ENCODE measurements at places on chromosomes 16 and 17.
A peak's percentile ranks its signal among the peaks of the same experiment; 100 is the strongest.

DNA sequence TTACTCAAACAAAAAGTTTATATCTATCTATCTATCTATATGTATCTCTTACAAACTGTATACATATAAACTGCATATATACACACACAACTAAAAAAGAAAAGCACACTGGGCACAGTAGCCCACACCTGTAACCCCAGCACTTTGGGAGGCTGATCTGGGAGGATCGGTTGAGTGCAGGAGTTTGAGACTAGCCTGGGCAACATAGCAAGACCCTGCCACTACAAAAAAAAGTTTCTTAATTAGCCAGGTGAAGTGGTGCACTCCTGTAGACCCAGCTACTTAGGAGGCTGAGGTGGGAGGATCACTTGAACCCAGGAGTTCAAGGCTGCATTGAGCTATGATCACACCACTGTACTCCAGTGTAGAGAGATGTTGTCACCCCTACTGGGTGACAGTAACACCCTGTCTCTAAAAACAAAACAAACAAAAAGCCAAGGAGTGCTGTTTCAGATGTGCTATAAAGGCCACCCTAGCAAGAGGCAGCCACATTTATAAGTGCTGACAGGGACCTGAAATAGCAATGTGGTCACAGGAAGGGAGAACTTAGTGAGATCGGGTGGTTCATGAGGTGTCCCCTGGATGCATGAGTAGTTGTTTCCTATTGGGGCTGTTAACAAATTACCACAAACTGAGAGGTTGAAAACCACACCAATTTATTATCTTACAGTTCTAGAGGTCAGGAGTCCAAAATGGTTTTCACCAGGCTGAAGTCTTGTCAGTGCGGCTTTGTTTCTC is 4.8 kb downstream of the CD2BP2 start:
- no peak for DNase-seq

DNA sequence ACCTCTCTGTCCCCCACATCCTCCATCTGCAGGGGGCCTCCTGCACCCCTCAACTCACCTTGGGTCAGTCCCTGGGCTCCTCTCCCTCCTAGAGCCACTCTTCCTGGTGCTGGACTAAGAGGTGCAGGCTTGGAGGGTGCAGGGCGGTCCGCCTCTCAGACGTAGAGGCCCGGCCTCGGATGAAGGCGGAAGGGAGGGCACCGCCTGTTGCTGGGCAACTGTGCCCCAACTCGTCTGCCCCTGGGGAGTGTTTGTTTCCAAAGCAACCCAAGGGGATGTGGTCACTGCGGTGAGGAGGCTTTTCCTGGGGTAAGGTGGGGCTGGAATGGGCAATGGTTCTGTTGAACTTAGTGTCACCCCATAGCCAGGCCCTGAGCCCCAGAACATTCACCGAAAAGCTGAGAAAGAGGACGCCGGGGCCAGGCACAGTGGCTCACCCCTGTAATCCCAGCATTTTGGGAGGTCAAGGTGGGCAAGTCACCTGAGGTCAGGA is at the start of gene C16orf54:
Gene C16orf54, minus strand, starts transcription at position 138 of the 493 bp plus-strand sequence. CDS start 1,039 bp downstream, outside the sequence.
- DNase-seq: no peak

- DNase-seq: no peak
Measured at GRCh38 chr16:79954921-79955705, 354.6 kb upstream of the MAF start.

GRCh38 chr17:2067608-2068024 is 12.7 kb downstream of the HIC1 start:
- DNase-seq: no peak

DNA sequence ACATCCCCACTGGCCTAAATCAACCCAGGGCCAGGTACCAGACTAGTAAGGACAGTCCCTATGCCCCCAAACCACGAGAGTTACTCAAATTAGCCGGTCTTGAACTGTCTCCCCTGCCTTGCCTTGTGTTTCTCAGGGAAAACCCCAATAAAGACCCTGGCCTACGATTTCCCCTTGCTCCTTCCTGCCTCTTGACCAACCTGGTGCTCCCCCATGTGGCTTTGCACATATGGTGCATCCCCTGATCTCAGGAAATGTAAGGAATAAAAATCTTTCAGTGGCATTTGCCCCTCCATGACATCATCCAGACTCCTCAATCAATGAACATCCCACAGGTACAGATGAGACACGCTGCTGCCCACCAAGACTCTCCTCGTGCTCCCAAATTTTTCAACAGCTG is 87.9 kb downstream of the ZNF18 start:
- DNase-seq: no peak

DNA sequence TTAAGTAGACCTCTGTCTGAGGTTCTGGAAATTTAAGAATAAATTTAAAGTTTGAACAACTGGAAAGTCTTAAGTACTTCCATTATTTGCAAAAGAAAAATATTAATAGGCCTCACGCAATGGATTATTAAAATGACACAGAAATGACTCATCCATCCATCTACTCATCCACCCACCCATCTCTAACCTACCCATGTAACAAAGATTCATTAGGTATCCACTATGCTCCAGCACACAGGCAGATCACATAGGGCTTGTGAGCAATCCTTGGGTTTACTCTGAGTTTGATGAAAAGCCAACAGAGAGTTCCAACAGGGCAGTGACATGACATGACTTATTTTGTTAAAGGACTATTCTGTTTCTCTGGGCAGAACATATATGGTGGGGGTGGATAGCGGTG is 93.3 kb downstream of the HELZ start:
- DNase-seq: no peak

DNA sequence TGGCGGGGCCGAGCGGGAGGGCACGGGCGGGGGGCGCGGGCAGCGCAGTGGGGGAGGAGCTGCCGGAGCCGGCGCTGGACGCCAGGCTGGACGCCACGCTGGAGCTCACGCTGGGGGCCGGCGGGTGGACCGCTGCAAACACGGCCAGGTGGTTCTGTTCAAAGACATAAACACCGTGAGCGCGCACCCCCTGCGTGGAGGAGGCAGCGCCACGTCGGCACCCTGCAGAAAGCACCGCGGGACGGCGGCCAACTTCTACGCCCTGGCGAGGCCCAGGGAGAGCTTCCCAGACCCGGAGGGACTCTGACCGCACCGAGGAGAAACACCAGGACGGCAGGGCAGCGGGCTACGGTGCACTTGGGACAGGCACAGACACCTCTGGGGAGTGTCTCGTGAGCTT is 29.3 kb downstream of the UNKL start:
- DNase-seq: no peak

DNA sequence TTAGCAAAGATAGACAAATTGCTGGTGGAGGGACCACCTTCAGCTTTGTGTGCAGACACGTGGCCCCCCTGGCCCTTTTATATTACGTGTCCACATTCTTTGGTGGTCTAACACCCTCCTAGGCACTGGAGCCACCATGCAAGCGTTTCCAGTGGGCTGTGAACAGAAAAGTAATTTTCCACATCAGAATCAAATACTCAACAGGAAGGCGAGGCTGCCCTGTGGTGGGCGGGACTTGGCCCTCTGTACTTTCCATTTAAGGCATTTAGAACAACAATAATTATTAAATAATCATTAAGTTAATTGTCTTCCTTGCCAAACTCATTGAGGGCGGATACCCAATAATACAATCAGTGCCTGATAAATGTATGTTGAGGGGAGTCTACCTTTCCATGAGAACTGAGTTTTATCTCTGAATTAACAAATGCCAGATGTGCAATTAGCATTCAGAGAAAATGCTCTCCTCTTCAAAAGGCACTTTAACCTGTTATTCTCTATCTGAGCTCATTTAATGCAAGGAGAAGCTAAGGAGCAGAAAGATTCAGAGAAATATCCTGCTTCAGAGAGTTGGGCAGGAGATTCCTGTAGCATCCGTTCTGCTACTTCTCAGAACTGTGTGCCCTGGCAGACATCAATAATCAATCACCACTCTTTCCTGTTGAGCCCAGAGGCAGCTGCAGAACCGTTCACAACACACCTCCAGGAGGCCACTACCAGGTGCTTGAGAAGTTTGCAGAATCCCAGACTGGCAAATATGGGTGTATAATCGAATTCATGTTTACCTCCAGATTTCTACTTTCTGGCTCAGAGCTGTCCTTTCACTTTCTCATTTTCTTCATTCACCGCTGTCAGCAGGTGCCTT is 109.4 kb downstream of the CMIP start:
- DNase-seq: no peak

DNA sequence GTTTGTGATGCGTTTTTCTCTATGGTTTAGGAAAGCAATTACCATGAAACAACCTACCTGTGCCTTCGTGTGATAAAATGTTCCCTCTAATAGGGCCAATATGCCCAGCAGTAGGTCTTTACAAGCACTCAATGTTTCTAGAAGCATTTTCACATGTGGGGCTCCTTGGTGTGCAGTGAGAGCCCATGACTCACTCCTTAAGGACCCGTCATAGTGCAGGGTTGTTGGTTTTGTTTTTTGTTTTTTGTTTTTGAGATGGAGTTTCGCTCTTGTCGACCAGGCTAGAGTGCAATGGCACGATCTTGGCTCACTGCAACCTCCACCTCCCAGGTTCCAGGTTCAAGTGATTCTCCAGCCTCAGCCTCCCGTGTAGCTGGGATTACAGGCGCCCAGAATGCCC is 31.1 kb upstream of the ZFP90 start:
- no peak for DNase-seq

GRCh38 chr17:17256316-17256715 is 19.3 kb upstream of the FLCN start:
- no peak for DNase-seq

DNA sequence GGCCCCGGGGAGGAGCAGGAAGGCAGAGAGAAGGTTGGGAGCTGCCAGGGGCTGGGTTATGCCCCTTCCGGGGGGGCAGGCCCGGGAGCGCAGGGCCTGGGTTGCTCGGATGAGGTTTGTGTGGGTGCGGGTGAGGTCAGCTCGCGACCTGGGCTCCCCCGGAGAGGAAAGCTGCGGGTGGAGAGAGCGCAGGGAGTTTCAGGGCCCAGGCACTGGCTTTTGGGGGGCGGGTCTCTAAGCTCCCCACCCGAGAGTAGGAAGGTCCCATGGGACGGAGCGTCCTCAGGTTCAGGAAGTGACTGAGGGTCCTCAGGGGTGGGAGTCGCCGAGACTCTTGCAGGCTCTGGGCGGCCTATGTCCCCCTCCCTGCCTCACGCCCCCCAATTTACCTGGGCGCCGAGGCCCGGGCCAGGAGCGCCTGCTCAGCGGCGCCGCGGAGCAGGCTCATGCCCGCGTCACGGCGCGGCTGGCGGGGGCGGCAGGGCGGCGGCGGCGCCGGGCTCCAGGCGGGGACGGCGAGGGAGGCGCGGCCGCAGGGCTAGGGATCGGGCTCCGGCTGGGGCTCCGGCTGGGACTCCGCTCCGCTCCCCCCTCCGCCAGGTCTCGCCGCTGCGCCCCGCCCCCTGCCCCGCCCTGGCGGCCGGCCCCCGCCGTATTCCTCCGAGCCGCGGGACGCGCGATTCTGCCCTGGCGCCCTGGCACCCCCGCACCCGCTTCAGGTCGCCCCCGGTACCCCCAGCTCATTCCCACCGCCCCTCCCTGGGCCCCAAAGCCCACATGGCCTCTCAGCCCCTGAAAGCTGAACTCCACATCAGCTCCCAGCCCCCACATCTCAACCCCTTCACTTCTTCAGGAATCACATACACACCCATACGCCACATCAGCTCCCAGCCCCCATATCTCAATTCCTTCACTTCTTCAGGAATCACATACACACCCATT is at the start of gene DOK4:
Gene DOK4, minus strand, starts transcription at position 578 of the 942 bp plus-strand sequence. CDS start 6,986 bp downstream, outside the sequence.
- DNase-seq: no peak

GRCh38 chr16:6081320-6081976 is 983.9 kb upstream of the EEF2KMT start:
- no peak for DNase-seq

DNA sequence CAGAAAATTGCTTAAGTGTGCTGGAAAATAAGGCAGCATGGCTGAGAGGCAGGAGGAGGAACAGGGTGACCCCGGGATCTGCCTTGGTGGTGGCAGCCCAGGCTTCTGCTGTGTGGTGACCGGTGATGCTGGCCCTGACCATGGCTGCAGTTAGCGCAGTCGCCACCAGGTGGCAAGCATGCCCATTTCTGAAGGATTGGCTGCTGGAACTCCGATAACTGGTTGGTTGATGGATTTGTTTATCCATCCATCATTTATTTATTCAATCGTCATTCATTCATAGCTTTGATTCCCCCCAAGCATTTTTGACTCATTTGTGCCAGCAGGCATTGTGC is 29.1 kb upstream of the ITGA3 start:
- peak; percentile 51 for DNase-seq

- peak; percentile 23 for DNase-seq
Measured at GRCh38 chr16:75624921-75625334, 1.8 kb upstream of the ADAT1 start.

DNA sequence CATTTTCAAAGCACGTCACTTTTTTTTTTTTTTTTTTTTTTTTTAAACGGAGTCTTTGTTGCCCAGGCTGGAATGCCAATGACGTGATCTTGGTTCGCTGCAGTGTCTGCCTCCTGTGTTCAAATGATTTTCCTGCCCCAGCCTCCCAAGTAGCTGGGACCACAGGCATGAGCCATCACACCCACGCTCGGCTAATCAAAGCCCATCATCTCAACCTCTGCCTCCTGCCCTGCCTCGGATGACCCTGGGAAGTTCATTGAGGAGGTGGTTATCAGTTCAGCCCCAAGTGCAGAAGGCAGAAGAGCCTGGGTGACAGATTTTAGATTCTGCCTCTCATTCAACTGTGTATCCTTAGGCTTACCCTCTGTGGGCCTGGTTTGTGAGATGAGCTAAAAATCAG is 484.9 kb upstream of the EEF2KMT start:
- DNase-seq: no peak

- DNase-seq: no peak
Measured at GRCh38 chr16:81006211-81006812, 373 bp downstream of the CMC2 start.

- DNase-seq: no peak
Measured at GRCh38 chr16:81067166-81067565, 9.9 kb downstream of the C16orf46 start.

DNA sequence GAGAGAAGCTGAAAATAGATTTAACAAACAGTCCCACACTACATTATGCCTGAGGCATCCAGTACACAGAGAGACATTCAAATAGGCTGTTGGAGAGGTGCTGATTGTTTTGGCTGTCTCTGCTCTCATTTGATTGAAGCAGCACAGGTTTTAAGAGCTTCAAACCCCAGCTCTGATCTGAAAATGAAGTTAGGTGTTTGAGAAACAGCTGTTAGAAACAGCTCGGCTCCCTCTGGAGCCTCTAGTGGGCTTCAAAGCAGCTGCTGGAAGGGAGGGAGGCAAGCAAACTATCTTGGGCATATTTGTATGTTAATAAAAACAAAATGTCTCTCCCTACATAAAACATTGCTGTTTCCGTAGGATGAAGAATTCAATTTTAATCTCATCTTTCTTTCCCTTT is 607.3 kb upstream of the GOT2 start:
- no peak for DNase-seq

GRCh38 chr16:73033271-73033998 is 14.5 kb downstream of the ZFHX3 start:
- DNase-seq: no peak

GRCh38 chr17:77512062-77512946 is 371.5 kb downstream of the SEC14L1 start:
- no peak for DNase-seq

DNA sequence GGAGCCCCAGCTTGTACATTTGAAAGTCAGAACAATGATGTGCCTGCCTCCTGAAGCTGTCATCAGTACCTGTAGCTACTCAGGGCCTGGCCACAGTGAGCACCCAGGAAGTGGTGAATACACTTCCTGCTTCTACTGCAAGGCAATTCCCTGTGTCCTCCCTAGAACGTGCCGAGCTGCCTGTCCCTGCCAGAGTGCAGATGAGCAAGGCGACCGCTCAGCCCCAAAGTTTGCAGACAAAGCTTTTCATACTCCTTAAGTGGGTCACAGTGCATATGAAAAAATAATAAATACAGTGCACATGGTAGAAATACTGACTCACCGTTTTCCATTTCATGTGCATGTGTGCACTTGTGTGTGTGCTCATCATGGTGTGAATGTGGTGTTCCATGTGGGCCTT is 77.3 kb downstream of the MPRIP start:
- no peak for DNase-seq

All from SW 1271 (cell line).